ENCODE measurements at places on chromosomes 6 and 20.

DNA sequence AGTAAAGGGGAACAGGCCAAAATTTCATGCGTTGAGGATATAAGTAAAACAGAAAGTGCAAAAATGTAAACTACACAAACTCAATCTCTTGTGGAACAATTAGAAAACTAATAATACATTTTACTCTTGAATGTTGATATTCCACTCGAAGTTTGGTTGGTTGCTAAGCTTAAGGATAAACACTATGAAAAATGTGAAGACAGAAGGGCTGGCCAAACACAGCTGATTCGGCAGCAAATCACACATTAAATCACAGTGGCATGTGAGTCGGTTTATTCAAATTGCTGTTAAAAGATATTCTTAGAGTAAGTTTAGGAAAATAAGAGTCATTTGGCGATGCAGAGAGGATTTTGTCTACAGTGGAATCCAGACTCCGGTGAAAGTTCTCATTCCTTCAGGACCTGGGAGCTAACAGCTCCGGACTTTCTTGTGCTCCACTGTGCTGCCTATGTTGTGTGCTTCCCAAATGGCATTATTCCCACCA lies 1.4 kb upstream of the EPM2A start:
- DNase-seq = peak; percentile 41

- no peak for DNase-seq
Measured at GRCh38 chr6:42162384-42162783, 10.8 kb upstream of the GUCA1A start.

GRCh38 chr6:37516076-37516919 lies 16.6 kb upstream of the CCDC167 start:
- DNase-seq = no peak

- DNase-seq = peak; percentile 8
Measured at GRCh38 chr20:31781945-31782344, 37.2 kb upstream of the MYLK2 start.

DNA sequence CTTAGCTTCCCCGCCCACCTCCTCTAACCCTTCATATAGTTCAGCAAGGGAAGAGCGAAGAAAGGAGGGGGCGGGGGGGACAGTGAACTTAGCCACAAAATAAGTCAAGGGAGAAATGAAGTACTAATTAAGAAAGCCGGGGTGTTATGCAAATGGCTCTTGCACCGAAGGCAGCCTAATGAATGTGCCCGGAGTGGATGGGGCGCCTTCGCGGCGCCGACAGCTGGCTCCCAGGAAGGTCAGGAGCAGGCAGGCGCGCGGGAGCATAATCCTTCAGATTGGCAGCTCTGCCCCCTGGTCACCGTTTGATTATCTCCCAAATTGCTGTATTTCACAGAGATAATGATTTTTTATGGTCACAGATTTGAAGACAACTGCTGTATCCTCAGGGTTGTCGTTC lies 395.1 kb downstream of the TFAP2B start:
- DNase-seq = no peak

GRCh38 chr20:48635791-48636267 lies 192.0 kb downstream of the PREX1 start:
- peak; percentile 38 for DNase-seq

GRCh38 chr20:59723607-59724456 lies 119.5 kb downstream of the PHACTR3 start:
- DNase-seq = peak; percentile 79

DNA sequence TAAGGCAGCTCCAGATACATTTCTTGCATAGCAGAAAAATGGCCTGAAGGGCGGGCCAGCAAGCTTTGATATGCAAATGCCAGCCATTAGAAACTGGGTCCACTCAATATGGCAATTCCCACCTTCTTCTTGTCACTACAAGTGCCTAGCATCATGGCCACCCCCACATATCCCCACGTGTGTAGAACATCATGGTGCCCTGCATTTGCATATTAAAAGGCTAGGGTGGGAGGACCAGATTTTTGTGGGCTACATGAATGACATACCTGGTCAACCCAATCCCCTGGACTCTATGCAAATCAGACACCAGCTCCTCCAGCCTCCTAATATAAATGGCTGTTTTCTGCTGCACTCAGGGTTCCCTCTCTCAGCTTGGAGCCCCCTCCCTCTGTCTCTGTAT lies 31.7 kb downstream of the PLN start:
- DNase-seq = no peak

Measured in fibroblast of upper back skin (primary cell).